Astrocyte (in vitro differentiated cells and primary cell): ENCODE measurements at places on chromosomes 16 and 17. TPM values are rescaled to one million over a fixed set of nuclear protein-coding genes. Genes with fewer than 3 reads are reported as not detected.
A peak's percentile ranks its signal among the peaks of the same experiment; 100 is the strongest.

GRCh38 chr17:48577946-48578615, at the start of gene HOXB4:
Gene HOXB4 (minus strand): TSS chr17:48578350. CDS start chr17:48578319, 31 bp downstream.
- H3K27ac ChIP-seq = peak within 1 kb of the TSS; percentile 77
- peak within 1 kb of the TSS; percentile 58 for H3K4me3 ChIP-seq
- peaks cover 87% of the 10 kb centered on the region for H3K27me3 ChIP-seq
- peak; percentile 78 for DNase-seq

DNA sequence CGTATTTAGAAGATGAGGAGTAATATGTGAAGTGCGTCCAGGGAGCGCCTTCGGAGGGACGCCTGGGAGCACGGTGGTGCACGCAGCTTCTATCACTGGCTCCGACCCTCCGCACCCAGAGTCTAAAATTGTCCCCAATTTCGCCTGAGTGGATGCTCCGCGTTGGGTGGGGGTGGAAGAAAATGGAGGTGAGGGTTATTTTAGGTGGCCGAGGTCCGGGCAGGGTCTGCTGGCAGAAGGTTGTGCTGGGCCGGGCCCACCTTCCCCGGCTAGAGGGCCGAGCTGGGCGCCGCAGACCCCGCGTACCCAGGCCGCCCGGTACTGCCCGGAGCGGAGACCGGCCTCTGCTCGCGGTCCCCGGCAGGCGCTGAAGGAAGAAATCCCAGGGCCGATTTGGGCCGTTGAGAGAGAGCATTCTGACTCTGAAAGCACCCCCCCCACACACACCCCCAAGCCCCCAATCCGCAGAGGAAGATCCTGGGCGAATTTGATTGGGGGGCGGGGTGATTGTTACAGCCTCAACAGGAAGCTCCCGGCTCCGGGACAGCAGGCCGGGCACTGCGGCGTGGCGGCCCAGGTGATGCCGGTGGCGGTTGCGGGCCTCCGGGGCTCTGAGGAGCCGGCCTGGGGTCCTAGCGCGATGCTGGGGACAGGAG, 3.0 kb downstream of the BAHCC1 start:
- DNase-seq = peak; percentile 50
- no peaks in the 10 kb centered on the region for H3K27me3 ChIP-seq
- H3K36me3 ChIP-seq = no peaks in the 10 kb centered on the region
- H3K4me3 ChIP-seq = peak overlapping the region; percentile 68

GRCh38 chr16:84271866-84272265, 22.8 kb upstream of the WFDC1 start:
- H3K27ac ChIP-seq = no peak overlapping the region
- H3K36me3 ChIP-seq = no peaks in the 10 kb centered on the region
- no peaks in the 10 kb centered on the region for H3K4me1 ChIP-seq
- H3K4me3 ChIP-seq = no peak overlapping the region

Gene SOST
- total RNA-seq = not detected in 2 replicates
